ENCODE measurements at places on chromosomes 1 and 21.
A peak's percentile ranks its signal among the peaks of the same experiment; 100 is the strongest.

DNA sequence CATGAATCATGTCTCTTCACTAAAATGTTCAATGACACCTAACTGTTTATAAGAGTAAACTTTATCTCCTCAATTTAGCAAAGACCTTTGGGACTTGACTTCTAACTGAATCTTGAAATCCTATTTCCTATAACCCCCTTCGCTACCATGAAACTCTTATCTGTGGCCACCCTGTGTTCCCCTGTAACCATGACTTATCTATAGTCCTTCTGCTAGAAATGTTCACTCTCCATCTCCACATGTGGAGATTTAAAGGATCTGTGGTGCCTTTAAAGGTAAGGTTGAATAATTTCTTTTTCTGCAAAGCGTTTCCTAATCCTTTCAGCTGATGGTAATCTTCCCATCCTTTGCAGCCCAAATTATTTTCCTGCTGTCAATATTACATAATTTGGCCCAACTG is 436.3 kb upstream of the RUNX1 start:
- no peak for DNase-seq

GRCh38 chr1:211524521-211524920 is 32.6 kb upstream of the RD3 start:
- no peak for DNase-seq

DNA sequence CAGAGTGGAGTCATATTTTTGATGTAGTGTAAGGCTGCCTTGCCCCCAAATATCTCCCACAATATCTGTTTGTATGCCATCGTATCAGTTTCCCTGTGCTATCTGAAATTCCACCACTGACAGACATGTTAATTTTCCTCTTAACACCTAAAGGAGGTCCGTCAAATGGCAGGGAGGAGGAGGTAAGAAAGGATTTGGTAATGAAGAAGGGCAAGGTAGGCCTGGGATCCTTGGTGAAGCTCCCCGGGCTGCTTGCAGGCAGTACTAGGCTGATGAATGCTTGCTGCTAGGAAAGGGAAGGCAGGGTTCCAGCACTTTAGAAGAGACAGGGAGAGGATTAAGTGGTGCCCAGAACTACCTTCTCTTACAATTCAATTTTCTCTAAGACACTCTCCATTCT is 402.4 kb upstream of the ZP4 start:
- no peak for DNase-seq

DNA sequence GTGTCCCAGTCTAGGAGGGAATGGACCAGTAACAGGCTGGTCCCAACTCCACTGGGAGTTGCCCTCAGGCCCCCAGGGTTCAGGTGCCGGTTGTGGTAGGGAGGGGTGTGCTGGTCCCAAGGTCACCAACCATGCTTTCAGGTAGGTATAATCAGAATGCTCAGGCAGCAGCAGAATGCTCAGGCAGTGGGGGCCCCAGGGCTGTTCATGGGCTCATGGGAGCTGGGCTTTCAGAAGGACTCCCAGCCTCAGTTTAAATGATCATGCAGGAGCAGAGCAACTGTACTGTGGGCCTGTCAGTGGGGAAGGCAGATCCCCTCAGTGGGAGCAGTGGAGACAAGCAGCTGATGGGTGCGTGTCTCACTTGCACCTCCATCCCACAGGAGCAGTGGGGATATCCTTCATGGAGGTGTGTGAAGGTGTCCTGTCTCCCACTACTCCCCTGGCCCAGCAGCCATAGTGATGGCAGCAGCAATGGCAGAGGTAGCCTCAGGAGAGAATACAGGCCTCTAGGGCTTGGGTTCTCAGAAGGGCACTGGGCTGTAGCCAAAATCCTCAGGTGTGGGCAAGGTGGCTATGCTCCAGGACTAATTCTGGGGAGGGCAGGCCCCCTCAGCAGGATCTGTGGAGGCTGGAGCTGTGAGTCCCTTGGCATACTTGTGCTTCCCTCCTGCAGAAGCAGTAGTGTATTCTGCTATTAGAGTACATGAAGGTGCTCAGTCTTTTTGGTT is 917.3 kb upstream of the B3GALT2 start:
- no peak for DNase-seq

GRCh38 chr1:172637522-172637921 is 21.4 kb upstream of the FASLG start:
- DNase-seq = no peak

DNA sequence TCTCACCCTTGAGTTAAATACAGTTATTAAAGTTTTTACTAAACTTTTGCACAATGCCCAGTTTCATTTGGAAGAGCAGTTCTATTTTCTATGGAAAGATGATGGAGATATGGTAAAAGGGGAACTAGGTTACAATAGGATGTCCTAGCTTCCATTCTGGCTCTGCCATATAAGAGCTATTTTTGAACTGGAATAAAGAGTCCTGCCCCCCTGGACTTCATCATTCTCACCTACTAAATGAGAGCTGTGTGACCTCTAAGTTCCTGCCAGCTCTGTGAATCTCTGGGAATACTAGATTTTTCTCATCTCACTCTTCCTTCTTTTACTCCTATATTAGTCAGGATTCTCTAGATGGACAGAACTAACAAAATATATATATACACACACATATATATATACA is 106.3 kb downstream of the PRRX1 start:
- DNase-seq = no peak

GRCh38 chr1:236560213-236560771 is 36.5 kb downstream of the LGALS8 start:
- no peak for DNase-seq

- no peak for DNase-seq
Measured at GRCh38 chr1:191869790-191870312, 288.4 kb upstream of the RGS18 start.

- no peak for DNase-seq
Measured at GRCh38 chr1:158286941-158287346, 2.8 kb upstream of the CD1C start.

GRCh38 chr1:41340655-41341364 is 20.4 kb upstream of the FOXO6 start:
- no peak for DNase-seq

- no peak for DNase-seq
Measured at GRCh38 chr1:6274102-6274501, 13.2 kb upstream of the GPR153 start.

- peak; percentile 50 for DNase-seq
Measured at GRCh38 chr1:33181921-33182341, at the start of gene TRIM62. Gene TRIM62, minus strand, starts transcription at chr1:33182043. Its CDS starts 611 bp downstream, at chr1:33181432.

DNA sequence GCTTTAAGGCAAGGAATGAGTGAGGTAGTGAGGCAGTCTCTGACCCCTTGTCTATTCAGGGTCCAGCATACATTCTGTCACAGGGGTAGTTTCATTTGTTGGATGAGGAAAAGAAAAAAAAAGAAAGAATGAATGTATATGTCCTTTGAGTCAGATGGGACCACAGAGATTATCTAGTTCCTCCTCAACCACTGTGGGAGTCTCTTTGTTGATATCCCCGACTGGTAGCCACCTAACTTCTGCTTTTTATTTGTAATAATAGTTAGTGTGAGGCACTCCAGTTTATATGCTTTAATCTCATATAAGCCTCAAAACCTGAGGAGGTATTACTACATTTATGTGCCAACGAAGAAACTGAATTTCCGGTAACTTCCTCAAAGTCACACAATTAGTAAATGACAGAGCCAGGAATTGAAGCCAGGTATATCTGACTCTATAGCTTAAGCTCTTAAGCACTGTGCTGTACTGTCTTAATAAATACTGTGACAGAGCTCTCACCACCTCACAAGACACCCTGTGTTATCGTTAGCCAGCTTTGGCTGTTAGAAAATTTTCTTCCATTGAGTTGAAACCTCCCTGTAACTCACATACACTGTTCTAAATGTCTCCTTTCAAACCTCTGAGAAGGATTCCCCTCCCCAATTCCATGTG is 82.2 kb downstream of the MDM4 start:
- DNase-seq = no peak

DNA sequence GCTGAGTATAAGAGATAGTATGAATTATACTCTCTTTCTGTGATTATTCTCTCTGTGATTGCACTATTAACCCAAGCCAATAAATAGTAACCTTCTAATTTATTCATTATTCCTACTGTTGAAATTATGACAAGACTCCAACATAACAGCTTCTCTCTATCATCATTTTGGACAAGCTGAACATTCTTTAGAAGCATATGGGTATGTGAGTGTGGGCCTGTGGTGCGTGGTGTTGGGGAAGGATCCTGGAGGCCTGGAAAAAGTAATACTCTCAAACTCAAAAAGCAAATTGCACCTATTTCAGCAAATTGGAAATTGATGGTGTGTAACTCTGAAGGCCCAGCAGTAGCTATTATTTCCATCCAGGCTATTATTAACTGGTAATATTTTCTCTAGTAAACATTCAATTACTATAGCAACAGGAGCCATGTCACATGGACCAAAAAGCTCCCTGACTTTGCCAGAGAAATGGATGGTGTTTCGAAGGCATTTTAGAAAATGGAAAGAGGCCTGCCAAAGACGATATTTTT is 502.8 kb downstream of the LTN1 start:
- DNase-seq = no peak

- DNase-seq = no peak
Measured at GRCh38 chr1:161012420-161012819, 8.5 kb downstream of the F11R start.

GRCh38 chr1:118788463-118788862 is 199.7 kb downstream of the TBX15 start:
- no peak for DNase-seq

DNA sequence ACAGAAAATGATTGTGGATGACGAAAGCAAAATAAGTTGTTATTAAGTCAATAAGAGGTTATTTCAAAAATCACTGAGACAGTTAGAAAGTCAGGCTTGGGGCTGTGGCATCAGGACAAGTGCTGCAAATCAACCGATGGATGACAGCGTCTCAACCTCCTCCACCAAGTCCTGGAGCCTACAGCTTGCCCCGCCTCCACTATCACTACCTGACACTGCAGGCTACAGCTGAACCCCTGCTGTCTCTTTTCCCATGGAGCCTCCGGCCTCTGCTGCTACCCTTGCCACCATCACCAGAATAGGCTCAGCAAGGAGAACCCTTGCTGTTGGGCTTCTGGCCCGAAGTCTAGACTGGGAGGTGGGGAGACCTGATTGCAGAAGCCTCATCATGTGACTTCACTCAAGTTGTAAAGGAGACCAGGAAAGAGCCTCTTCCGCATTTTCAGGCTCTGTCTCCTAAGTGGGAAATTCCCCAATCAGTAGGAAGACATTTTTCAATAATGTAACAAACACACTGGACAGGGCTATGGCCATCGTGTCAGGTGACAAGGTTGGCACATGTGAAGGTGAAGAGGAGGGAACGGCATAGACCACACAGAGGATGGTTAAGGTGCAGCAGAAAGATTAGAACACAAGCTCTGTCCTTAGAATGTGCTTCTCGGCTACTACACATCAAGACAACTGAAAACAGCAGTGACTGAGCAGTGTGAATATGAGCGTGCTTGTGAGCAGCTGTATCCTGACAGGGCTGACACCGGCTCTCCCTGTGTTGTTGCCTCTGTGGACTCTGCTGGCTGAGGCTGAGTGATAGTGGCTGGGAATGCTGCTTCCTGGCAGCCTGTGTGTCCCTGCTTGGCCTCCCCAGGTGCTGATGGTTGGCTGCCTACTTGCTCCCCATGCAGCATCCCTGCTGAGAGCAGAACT is 660.7 kb downstream of the PTPRU start:
- DNase-seq = no peak

- no peak for DNase-seq
Measured at GRCh38 chr1:91572044-91572443, 71.4 kb downstream of the CDC7 start.

- DNase-seq = no peak
Measured at GRCh38 chr1:33039840-33040239, 3.2 kb upstream of the AK2 start.

DNA sequence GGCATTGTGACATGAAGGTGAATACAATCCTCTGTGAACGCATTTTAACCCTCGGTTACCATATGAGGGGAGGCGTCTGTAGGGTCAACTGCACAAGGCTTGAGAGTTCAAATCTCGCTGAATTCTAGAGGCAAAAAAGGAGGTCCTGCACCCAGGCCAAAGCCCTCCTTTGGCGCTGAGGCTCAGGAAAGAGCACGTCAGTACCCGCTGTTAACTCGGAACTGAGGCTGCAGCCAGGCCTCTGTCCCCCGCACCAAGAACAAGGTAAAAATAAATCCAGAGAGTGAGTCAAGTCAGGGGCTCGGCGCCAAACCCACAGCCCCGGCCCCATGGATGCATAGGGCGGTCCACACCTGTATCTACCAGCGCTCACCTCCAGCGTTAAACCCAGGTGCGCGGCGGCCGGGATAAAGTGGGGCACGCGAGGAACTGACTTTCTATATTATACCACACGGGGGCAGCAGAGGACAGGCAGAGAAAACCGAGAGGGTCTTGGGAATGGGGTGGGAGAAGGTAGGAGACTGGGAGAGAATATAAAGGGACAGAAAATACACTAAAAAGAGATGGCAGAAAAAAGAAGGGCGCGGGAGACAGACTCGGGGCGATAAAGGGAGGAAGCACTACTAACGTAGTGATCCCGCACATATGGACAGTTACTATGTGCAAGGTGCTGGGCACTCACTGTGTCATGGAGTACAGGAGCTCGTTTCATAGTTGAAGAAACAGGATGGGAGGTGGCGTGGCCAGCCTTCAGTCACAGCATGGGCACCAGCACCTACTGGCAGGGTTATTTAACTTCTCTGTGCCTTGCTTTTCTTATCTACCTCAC is 54.9 kb downstream of the DMRTA2 start:
- DNase-seq = peak; percentile 18

DNA sequence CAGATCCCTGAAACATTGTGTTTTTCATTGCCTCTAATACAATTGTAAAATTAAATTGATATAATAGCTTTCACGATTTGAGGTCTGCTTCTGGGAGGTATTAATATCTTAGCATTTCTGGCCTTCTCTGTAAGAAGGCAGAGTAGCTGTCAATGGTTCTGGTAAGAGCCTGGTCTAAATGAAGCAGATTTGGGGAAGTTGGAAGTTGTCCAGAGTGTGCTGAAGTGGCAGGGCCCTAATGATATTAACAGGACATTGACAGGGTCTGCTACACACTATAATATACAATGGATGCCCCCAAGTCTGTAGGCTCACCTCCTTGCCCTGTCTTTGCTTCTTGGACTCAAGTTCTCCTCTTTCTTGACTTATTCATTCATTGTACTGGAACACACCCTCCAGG is 99.5 kb downstream of the C4BPA start:
- no peak for DNase-seq

GRCh38 chr1:31779687-31780086 is 15.5 kb upstream of the ADGRB2 start:
- DNase-seq = no peak

- no peak for DNase-seq
Measured at GRCh38 chr1:169161496-169162194, 55.2 kb downstream of the ATP1B1 start.

- peak; percentile 47 for DNase-seq
Measured at GRCh38 chr1:167412920-167413319, 105.4 kb downstream of the CD247 start.

DNA sequence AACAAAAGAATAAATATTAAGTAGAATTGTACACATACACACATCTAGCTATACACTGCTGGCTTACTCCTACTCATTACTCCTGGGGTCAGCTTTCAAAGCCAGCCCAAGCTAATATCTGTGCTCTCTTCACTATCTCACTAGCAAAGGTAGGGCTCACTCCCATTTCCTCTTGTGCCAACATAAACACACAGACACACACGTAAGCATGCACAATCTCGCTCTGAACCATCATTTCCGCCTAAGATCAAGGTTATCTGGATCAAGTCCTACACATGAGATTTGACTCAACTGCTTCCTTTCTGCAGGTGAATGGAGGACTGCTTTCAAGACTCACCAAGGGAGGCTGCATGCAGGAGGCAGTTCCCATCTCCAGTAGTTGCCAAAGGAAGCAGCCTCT is 28.8 kb upstream of the MTMR11 start:
- DNase-seq = no peak

GRCh38 chr1:203630697-203631096 is 4.1 kb downstream of the ATP2B4 start:
- DNase-seq = no peak
